Effector memory CD8-positive, alpha-beta T cell (primary cell): ENCODE measurements at places on chromosomes 3 and 15.

GRCh38 chr15:101394654-101395053, 94.9 kb downstream of the PCSK6 start:
- no peaks in the 10 kb centered on the region for H3K4me1 ChIP-seq
- DNase-seq = no peak
- H3K27ac ChIP-seq = no peak overlapping the region
- no peaks in the 10 kb centered on the region for H3K36me3 ChIP-seq
- no peak overlapping the region for H3K4me3 ChIP-seq
- H3K27me3 ChIP-seq = peaks cover 51% of the 10 kb centered on the region

DNA sequence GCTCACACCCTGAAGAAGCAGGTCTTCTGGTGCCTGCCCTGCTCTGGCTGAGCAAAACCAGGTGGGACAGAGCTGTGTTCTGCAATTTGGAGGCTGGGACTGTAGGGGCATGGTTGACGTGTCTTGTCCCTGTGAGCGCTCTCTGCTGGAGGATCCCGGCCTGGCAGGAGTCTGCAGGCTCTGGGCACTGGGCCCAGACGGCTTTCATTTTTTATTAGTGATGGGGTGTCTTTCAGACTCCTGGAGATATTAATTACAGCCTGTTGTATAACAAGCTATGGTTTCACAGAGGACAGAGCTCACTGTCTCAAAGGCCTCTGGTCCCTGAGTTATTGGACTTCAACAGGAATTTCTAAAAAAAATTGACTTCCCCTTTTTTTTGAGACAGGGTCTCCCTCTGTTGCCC, 29.5 kb upstream of the ZNF710 start:
- no peak overlapping the region for H3K27ac ChIP-seq
- peaks cover 5% of the 10 kb centered on the region for H3K27me3 ChIP-seq
- DNase-seq = peak; percentile 35
- no peaks in the 10 kb centered on the region for H3K36me3 ChIP-seq
- no peak overlapping the region for H3K4me3 ChIP-seq

GRCh38 chr3:35215525-35216500, 423.5 kb upstream of the ARPP21 start:
- no peak overlapping the region for H3K4me3 ChIP-seq
- no peak overlapping the region for H3K27ac ChIP-seq
- H3K27me3 ChIP-seq = no peaks in the 10 kb centered on the region

GRCh38 chr15:26166429-26166828, 303.3 kb upstream of the ATP10A start:
- no peaks in the 10 kb centered on the region for H3K36me3 ChIP-seq
- no peak for DNase-seq
- H3K4me1 ChIP-seq = no peaks in the 10 kb centered on the region
- H3K4me3 ChIP-seq = no peak overlapping the region
- H3K27me3 ChIP-seq = peaks cover 7% of the 10 kb centered on the region

GRCh38 chr3:48879307-48879993, 19.2 kb downstream of the SLC25A20 start:
- no peaks in the 10 kb centered on the region for H3K27me3 ChIP-seq
- DNase-seq = no peak
- no peak overlapping the region for H3K4me3 ChIP-seq
- peaks cover 41% of the 10 kb centered on the region for H3K36me3 ChIP-seq
- no peak overlapping the region for H3K27ac ChIP-seq

DNA sequence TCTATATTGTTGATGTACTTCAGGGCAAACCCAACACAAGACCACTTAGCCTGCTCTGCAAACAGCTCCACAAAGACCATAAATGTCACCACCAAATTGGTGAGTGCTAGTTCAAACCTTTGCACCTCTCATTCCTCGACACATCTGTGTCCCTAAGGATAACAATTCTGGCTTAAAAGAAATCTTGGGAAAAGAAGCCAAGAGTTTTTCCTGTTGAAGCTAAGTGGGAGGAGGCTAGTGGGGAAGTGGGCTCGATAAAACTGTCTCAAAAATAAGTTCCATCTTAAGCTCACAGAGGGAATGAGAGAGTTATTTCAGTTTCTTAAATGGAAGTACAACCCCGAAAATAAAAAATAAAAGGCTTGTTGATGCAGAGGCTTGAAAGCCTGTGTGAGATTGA, 40.4 kb upstream of the PRICKLE2 start:
- no peak overlapping the region for H3K27ac ChIP-seq
- no peak for DNase-seq
- no peak overlapping the region for H3K4me3 ChIP-seq
- no peaks in the 10 kb centered on the region for H3K4me1 ChIP-seq

DNA sequence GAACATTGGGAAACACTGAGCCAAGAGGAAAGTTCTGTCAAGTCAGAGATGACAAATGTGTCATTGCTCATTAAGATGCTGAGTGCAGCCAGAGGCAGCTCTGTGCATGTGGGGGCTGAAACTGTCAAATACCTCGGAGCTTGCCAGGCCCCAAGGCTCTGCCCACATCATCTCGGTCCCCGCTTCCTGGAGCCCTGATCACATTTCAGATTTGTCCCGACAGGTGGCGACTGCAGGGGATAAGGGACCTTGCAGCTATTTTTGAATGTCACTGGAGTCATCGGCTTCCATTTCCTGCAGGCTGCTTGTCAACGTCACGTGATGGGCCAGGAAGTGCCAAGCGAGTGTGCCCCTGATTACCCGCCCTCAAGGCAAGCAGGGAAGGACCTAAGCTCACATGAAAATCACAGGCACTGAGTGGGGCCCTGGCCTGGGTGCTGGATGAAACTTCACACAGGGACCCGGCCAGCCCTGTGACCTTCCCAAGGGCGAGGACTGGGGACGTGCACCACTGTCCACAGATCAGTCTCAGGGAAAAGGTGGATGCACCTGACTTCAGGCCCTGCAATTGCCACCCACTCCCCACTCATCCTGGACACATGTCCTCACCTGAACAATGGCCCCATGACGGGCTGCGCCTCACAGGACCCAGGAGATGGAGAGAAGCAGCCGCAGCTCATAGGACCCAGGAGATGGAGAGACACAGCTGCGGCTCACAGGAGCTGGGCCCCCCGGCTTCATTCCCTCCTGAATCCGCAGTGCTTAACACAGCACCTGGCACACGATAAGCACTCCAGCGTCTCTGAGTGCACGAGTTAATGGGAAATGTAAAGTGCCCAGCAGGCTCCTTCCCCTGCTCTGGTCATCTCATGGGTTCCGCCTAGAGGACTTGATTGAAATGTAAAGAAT, 73.4 kb downstream of the NUP210 start:
- H3K36me3 ChIP-seq = peaks cover 50% of the 10 kb centered on the region
- peak overlapping the region; percentile 88 for H3K27ac ChIP-seq
- DNase-seq = peak; percentile 59
- H3K4me3 ChIP-seq = peak overlapping the region; percentile 59
- no peaks in the 10 kb centered on the region for H3K27me3 ChIP-seq

GRCh38 chr3:138786788-138787271, 47.9 kb downstream of the PIK3CB start:
- H3K36me3 ChIP-seq = peaks cover 4% of the 10 kb centered on the region
- H3K27ac ChIP-seq = no peak overlapping the region
- no peak for DNase-seq
- peaks cover 9% of the 10 kb centered on the region for H3K4me1 ChIP-seq
- no peak overlapping the region for H3K4me3 ChIP-seq

- no peak overlapping the region for H3K4me3 ChIP-seq
- H3K4me1 ChIP-seq = no peaks in the 10 kb centered on the region
- H3K27me3 ChIP-seq = no peaks in the 10 kb centered on the region
- no peaks in the 10 kb centered on the region for H3K36me3 ChIP-seq
- no peak for DNase-seq
Measured at GRCh38 chr3:70360979-70361760, 48.7 kb upstream of the MDFIC2 start.

DNA sequence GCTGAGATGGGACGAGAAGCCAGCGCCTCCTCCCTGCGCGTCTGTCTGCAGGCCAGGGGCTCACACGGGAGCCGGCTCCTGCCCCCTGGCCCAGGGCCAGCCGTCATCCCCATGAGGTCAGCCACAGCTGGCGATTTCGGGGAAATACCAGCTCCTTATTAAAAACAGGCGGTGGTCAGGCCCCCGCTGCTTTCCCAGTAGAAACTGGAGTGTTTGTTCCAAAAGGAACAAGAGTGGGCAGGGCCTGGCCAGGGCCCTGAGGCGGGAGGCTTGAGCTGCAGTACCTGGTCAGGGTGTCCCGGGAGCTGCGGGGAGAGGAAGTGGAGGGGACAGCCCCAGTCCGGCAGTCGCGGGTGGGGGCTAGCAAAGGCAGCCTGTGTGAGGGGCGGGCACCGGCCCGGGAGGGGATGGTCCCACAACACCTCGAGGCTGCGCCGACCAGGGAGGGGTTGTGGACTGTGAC, 17.8 kb downstream of the MYL3 start:
- H3K4me3 ChIP-seq = peak overlapping the region; percentile 79
- no peak for DNase-seq
- H3K27ac ChIP-seq = peak overlapping the region; percentile 89
- H3K36me3 ChIP-seq = peaks cover 5% of the 10 kb centered on the region
- H3K4me1 ChIP-seq = peaks cover 10% of the 10 kb centered on the region

GRCh38 chr3:14424711-14425580, 22.5 kb downstream of the SLC6A6 start:
- H3K27ac ChIP-seq = peak overlapping the region; percentile 100
- DNase-seq = peak; percentile 66
- H3K4me1 ChIP-seq = peaks cover 80% of the 10 kb centered on the region
- H3K4me3 ChIP-seq = peak overlapping the region; percentile 75

GRCh38 chr3:66077973-66078372, 39.3 kb upstream of the MAGI1 start:
- peaks cover 5% of the 10 kb centered on the region for H3K27me3 ChIP-seq
- no peak overlapping the region for H3K4me3 ChIP-seq
- no peaks in the 10 kb centered on the region for H3K4me1 ChIP-seq
- H3K36me3 ChIP-seq = no peaks in the 10 kb centered on the region
- H3K27ac ChIP-seq = no peak overlapping the region

- H3K27me3 ChIP-seq = no peaks in the 10 kb centered on the region
- H3K36me3 ChIP-seq = no peaks in the 10 kb centered on the region
- no peak for DNase-seq
- no peak overlapping the region for H3K4me3 ChIP-seq
- H3K4me1 ChIP-seq = no peaks in the 10 kb centered on the region
Measured at GRCh38 chr3:156859578-156859977, 33.4 kb downstream of the LEKR1 start.

- H3K4me3 ChIP-seq = peak overlapping the region; percentile 88
- H3K4me1 ChIP-seq = peaks cover 34% of the 10 kb centered on the region
- peaks cover 18% of the 10 kb centered on the region for H3K36me3 ChIP-seq
- peaks cover 57% of the 10 kb centered on the region for H3K27me3 ChIP-seq
Measured at GRCh38 chr15:67834581-67835296, 5.1 kb downstream of the RNU6-1 start.

DNA sequence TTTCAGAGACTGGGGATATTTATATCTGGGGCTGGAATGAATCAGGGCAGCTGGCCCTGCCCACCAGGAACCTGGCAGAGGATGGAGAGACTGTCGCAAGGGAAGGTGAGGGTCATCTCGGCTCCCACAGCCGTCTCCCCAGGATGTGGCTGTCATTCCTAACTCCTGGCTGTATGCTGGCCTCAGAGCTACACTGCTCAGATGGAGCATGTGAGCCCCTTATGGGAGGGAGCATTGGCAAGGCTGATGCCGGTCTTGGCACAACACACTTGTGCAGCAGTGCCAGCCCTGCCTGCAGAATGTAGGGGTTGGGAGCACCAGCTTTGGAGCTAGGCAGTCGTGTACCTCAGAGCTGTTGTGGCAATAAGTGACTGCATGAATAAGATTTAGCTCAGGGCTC, 5.2 kb downstream of the RCCD1 start:
- H3K27me3 ChIP-seq = no peaks in the 10 kb centered on the region
- H3K36me3 ChIP-seq = peaks cover 17% of the 10 kb centered on the region
- H3K27ac ChIP-seq = no peak overlapping the region
- peaks cover 5% of the 10 kb centered on the region for H3K4me1 ChIP-seq
- DNase-seq = no peak
- no peak overlapping the region for H3K4me3 ChIP-seq

- peak overlapping the region; percentile 69 for H3K27ac ChIP-seq
- no peaks in the 10 kb centered on the region for H3K27me3 ChIP-seq
- peak overlapping the region; percentile 93 for H3K4me3 ChIP-seq
- H3K36me3 ChIP-seq = peaks cover 20% of the 10 kb centered on the region
- no peak for DNase-seq
- peaks cover 86% of the 10 kb centered on the region for H3K4me1 ChIP-seq
Measured at GRCh38 chr3:30612437-30613132, 6.2 kb downstream of the TGFBR2 start.

DNA sequence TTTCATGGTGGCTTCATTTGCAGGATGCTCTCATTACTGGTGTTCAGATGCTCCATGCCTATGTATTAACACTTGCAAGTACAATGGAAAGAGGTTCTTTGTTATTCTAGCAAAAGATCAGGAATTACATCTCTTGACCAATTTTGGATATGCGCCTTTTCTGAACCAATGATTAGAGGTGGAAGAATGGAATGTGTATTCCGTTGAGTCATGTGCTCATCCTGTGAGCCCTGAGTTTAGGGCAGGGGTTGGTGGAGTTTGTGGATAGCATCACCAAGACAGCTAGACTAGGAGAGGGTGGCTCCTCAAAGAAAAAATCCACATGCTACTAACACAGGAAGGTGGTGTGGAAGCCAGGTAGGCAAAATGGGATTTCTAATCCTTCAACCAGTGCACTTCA, 80.7 kb upstream of the SLC25A26 start:
- H3K27me3 ChIP-seq = peaks cover 18% of the 10 kb centered on the region
- H3K36me3 ChIP-seq = no peaks in the 10 kb centered on the region
- H3K4me1 ChIP-seq = no peaks in the 10 kb centered on the region
- H3K4me3 ChIP-seq = no peak overlapping the region

- peaks cover 3% of the 10 kb centered on the region for H3K36me3 ChIP-seq
- peaks cover 17% of the 10 kb centered on the region for H3K27me3 ChIP-seq
- H3K27ac ChIP-seq = no peak overlapping the region
- no peaks in the 10 kb centered on the region for H3K4me1 ChIP-seq
Measured at GRCh38 chr3:72058493-72059081, 273.6 kb upstream of the PROK2 start.
